ENCODE measurements at places on chromosomes 5 and 9.

DNA sequence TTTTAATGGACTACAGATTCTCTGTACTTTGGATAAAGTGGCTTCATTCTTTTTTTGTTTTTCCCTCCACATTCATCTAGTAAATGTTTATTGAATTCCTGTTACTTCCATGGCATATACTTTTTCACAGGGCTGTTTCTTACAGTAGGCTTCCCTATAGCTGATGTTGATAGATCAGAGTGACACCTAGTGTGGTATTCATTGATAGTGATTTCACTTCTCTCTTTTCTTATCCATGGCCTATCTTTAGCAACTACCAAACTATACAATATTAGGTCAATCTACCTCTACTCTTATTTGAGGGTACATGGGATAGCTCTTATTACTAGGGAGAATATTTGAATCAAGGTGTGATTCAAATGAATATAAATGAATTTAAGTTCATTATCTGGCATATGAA lies 35.8 kb downstream of the FSD1L start:
- DNase-seq = no peak

GRCh38 chr5:140488914-140489313 lies 58.5 kb upstream of the EIF4EBP3 start:
- DNase-seq = no peak

GRCh38 chr5:137040641-137041340 lies 458.3 kb downstream of the SPOCK1 start:
- DNase-seq = no peak

DNA sequence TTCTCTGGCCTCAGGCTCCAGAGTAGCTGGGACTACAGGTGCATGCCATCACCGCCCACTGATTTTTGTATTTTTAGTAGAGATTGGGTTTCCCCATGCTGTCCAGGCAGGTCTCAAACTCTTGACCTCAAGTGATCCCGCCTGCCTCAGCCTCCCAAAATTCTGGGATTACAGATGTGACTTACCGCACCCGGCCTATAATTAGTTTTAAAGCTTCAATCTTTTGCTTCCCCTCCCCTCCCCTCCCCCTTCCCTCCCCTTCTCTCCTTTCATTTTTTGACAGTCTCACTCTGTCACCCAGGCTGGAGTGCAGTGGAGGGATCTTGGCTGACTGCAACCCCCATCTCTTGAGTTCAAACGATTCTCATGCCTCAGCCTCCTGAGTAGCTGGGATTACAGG lies 433.3 kb upstream of the EDIL3 start:
- DNase-seq = no peak

- DNase-seq = peak; percentile 99
These were observed at the start of gene OSMR for GRCh38 chr5:38845526-38846378. OSMR (plus strand) TSS chr5:38846012; CDS start chr5:38869045, 23,033 bp downstream.

DNA sequence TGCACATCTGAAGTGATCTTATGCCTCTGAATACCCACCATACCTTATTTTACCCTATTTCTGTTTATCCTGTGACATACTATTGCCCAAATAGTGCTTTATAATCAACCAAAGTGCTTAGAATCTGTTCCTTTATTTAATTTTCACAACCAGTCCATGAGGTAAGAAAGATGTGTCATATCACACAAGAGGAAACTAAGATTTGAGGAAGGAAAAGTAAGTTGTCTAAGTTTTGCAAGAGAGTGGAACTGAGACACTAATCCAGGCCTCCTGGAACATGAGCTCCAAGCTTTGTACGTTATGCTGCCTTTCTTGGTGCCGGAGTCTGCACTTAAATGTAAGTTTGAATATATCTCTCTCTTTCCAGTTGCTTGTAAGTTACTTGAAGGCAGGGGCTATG lies 17.2 kb downstream of the KDM3B start:
- no peak for DNase-seq

GRCh38 chr9:33109850-33110595 lies 33.5 kb upstream of the SMU1 start:
- DNase-seq = no peak

DNA sequence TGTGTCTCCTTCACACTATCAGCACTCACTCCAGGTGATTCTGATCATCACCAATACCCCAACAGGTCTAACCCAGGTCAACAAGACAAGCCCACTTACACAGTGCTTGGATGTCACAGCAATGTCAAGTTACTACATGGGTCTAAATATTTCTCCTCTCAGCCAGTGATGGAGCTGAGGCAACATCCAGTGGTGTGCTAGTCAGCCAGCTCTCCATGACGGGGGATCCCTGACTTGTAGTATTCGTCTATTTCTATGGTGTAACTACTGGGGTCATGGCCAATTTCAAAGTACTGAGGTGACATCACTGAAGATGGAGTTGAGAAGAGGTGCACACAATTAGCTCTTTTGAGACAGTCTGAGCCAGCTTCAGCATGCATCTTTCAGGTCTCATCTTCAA lies 31.1 kb downstream of the ADRB2 start:
- no peak for DNase-seq

DNA sequence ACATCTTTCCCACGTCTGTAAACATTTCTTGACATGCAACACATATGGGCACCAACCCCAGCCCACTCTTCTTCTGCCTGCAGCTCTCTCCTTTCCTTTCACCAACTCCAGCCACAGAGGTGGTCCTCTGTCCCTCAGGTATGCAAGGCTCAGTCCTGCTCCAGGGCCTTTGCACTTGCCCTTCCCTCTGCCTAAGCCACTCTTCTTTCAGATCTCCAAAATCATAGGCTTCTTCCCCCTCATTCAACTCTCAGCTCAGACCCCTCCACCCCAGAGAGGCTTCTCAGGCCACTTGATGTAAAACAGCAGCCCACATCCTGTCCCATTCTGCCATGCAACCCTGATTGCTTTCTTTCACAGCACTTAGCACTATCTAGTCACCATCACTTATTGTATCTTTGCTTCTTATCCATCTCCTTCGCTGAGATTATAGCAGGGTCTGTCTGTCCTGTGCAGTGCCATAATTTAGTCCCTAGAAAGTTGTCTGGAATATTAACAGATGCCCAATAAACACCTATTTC lies 3.4 kb downstream of the LIFR start:
- DNase-seq = no peak

- DNase-seq = no peak
These were observed 40.2 kb downstream of the SH3RF2 start for GRCh38 chr5:145976431-145977155.

- no peak for DNase-seq
These were observed 77.2 kb upstream of the CD180 start for GRCh38 chr5:67273689-67274356.

GRCh38 chr5:139908749-139909148 lies 113.1 kb downstream of the PSD2 start:
- DNase-seq = no peak

- DNase-seq = no peak
These were observed 41.2 kb downstream of the SLC6A3 start for GRCh38 chr5:1404062-1404461.

DNA sequence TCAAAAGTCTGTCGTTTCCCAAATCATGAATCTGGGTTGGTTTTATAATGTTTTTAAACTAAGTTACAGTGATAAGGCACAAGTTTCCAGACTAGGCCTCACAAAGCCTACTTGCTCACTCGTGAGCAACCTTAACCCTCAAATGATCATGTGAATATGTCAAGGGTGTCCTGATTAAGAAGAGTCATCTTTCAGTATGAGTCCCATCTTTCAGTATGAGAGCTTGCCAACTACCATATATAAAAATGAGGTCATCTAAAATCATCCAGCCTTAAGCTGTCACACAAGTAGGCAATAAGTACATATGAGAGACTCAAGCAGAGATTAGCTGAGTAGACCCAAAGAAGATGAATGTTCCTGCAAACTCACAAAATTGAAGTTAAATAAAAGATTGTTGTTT lies 668.4 kb upstream of the FAM174A start:
- DNase-seq = no peak

DNA sequence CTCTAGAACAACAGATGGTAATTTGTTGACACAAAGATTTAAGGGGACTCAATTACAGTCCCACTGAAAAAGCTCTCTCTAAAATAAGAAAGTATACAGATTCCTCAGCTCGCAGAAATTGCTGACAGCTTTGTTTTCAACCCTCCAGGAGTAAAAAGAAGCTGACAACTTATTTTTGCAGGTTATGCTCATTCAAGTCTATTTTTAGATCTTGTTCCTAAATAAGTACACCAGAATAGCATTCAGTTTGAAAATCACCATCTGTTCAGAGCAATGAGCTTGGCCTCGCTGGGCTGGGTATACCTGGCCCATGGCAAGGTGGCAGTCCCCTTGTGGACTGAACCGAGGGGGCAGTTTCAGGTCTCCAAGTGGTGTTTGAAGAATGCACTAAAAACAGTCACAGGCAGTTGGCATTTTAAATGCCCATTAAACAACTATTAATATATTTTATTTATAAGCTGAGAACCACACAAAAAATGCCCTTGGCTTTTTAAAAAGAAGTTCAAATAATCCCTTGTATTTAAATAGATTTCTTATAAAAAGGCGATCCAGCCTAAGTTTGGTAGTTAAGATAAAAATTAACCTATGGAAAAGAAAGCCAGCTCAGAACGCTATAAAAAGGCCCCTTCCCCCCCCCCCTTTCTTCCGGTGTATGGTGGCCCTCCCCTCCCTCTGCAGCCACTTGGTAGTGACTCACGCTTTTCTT lies 169.2 kb downstream of the AUH start:
- DNase-seq = peak; percentile 54

DNA sequence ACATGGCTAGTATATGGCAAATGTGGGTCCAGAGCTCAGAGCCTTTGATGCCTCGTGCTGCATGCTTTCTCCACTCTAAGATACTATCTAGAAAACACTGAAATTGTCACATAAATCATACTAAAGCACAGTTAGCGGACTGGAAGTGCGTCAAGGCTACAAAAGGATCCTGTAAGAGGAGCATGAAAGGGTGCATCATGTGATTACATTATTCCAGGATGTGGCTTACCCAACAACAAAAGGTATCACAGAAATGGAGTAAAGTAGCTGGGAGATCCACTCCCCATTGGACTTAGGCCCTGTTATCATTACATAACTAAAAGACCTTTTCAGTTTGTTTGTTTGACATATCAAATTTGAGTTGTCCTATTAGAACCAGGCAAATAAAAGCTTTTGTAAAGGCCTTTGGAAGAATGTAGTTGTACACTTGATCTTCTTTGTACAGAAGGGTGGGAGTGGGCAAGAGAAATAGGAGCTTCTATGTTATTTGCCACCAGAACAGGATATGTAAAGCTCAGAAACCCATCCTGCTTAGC lies 6.9 kb downstream of the SLC31A1 start:
- no peak for DNase-seq

- no peak for DNase-seq
These were observed 138.5 kb downstream of the AOPEP start for GRCh38 chr9:94864862-94865509.
